ENCODE measurements at places on chromosomes 1 and 21. TPM values are rescaled to one million over a fixed set of nuclear protein-coding genes. Genes with fewer than 3 reads are reported as not detected.

Gene SLC44A5
- total RNA-seq, result under 0.01 TPM

Gene ADGRB2
- 6.2 TPM for total RNA-seq

Gene C1orf185
- total RNA-seq, result not detected

Gene ETV3L
- not detected for total RNA-seq

Gene CDC20
- total RNA-seq, result 18.9 TPM

Gene ZFYVE9
- 19.9 TPM for total RNA-seq

Gene SPRR2E
- total RNA-seq, result not detected

Gene TMEM35B
- total RNA-seq, result 23.3 TPM

Gene ETV3
- 13.5 TPM for total RNA-seq

Gene C1QC
- total RNA-seq, result not detected

Gene IQGAP3
- total RNA-seq, result 4.9 TPM

Gene GABRD
- total RNA-seq, result 0.12 TPM

Gene MXRA8
- total RNA-seq, result 200 TPM
